ENCODE measurements at places on chromosomes 16 and 17.

DNA sequence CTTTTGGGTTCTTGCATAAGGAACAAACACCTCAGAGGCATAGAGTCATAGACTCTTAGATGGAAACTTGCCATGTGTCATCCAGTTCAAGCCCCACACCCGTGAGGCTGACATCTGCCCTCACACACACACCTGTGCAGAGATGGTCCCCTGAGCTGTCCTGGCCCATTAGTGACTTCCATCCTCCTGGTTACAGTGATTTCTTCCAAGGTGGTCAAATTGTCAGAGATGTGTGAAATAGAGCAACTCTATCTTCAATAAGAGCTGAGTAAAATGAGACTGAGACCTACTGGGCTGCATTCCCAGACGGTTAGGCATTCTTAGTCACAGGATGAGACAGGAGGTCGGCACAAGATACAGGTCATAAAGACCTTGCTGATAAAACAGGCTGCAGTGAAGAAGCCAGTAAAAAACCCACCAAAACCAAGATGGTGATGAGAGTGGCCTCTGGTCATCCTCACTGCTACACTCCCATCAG, 342.2 kb upstream of the TNRC6C start:
- peaks cover 21% of the 10 kb centered on the region for H3K4me1 ChIP-seq
- peaks cover 14% of the 10 kb centered on the region for H3K27me3 ChIP-seq
- H3K4me3 ChIP-seq, result no peak overlapping the region
- peak overlapping the region; percentile 78 for H3K27ac ChIP-seq

DNA sequence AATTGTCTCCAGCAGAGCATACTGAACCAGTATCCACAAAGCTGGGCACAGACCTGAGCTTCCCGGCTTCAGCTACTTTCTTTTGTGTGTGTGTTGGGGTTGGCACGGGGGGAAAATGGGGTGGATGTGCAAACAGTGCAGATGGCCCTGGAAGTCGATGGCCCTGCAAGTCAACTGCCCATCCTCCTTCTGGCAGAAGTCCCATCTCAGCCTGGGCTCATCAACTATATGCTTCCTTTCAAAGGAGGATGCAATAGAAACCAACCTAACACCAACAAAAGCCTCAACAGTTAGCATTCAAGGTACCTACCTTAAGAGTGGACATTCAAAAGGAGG, 55.7 kb downstream of the SOX9 start:
- H3K27me3 ChIP-seq, result no peaks in the 10 kb centered on the region
- peaks cover 20% of the 10 kb centered on the region for H3K4me1 ChIP-seq
- H3K36me3 ChIP-seq, result no peaks in the 10 kb centered on the region
- DNase-seq, result no peak
- no peak overlapping the region for H3K4me3 ChIP-seq

- no peak overlapping the region for H3K4me3 ChIP-seq
- H3K27me3 ChIP-seq, result no peaks in the 10 kb centered on the region
- no peaks in the 10 kb centered on the region for H3K4me1 ChIP-seq
- no peak overlapping the region for H3K27ac ChIP-seq
- H3K36me3 ChIP-seq, result no peaks in the 10 kb centered on the region
- no peak for DNase-seq
Measured at GRCh38 chr16:55760310-55761001, 72.4 kb downstream of the CES1 start.

- H3K4me1 ChIP-seq, result no peaks in the 10 kb centered on the region
- no peaks in the 10 kb centered on the region for H3K36me3 ChIP-seq
- peaks cover 4% of the 10 kb centered on the region for H3K27me3 ChIP-seq
- DNase-seq, result no peak
Measured at GRCh38 chr17:9936095-9936494, 31.0 kb upstream of the RCVRN start.

DNA sequence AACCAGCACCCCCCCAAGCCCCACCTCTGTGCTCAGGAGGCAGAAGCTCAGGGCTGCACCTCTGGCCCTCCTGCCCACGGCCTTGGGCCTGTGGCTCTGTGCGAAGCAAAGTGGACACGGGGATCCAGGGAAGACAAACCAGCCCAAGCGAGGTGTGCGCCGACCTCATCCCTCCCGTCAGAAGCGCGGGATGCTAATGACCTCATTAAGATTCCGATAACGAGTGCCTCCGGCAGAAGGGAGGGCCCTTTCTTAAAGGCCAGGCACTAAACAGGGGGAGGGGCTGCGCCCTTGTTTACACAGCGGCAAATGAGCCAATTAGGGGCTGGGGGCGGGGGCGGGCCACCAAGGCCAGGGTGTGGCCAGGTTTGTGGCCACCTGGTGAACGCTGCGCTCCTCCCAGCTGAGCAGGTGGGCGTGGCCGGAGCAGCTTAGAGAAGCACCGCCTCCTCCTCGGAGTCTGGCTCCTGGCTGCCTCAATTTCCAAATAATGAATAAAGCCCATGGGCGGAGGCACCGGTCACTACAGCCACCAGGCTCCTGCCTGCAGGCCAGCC, 3.2 kb downstream of the CBX4 start:
- H3K27me3 ChIP-seq, result peaks cover 5% of the 10 kb centered on the region
- H3K4me1 ChIP-seq, result peaks cover 37% of the 10 kb centered on the region
- no peaks in the 10 kb centered on the region for H3K36me3 ChIP-seq
- no peak overlapping the region for H3K27ac ChIP-seq

GRCh38 chr17:73901661-73902415, 257.6 kb upstream of the SDK2 start:
- H3K4me1 ChIP-seq, result no peaks in the 10 kb centered on the region
- no peaks in the 10 kb centered on the region for H3K36me3 ChIP-seq
- no peak overlapping the region for H3K4me3 ChIP-seq
- H3K27me3 ChIP-seq, result peaks cover 6% of the 10 kb centered on the region
- no peak overlapping the region for H3K27ac ChIP-seq
- DNase-seq, result no peak

DNA sequence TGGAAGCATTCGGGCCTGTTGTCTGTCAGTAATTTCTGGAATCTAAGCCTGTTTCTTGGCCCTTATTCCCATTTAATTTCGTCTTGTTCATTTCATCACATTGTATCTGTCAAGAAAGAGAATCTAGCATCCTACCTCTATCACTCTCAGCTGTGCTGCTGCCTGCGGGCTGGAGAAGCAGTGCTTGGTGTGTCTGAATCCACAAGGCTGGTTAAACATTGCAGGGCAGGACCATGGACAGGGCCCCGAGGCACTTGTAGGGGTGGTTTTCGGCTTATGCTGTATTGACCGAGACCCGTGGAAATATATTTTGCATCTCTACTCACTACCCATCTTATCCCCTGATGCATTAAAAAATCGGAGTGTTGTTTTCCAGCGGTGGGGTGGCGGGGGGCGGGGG, 3.1 kb downstream of the RAB11FIP4 start:
- peak; percentile 49 for DNase-seq
- peaks cover 14% of the 10 kb centered on the region for H3K27me3 ChIP-seq

DNA sequence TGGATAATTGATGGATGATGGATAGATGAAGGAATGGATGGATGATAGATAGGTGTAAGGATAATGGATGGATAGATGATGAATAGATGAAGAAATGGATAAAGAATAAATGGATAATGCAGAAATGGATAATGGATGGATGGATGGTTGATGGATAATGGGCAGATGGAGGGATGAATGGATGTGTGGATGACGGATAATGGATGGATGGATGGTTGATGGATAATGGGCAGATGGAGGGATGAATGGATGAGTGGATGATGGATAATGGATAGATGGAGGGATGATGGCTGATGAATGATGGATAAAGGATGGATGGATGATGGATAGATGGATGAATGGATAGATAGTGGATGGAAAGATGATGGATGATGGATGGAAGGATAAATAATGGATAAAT, 239.2 kb downstream of the KATNIP start:
- H3K4me3 ChIP-seq, result no peak overlapping the region
- no peaks in the 10 kb centered on the region for H3K36me3 ChIP-seq
- no peak overlapping the region for H3K27ac ChIP-seq
- H3K4me1 ChIP-seq, result no peaks in the 10 kb centered on the region
- H3K27me3 ChIP-seq, result no peaks in the 10 kb centered on the region

Data from astrocyte (in vitro differentiated cells and primary cell).